ENCODE measurements at places on chromosomes 6 and 20.

- DNase-seq, result no peak
Observed at GRCh38 chr6:41598670-41599014, 39.6 kb upstream of the MDFI start.

DNA sequence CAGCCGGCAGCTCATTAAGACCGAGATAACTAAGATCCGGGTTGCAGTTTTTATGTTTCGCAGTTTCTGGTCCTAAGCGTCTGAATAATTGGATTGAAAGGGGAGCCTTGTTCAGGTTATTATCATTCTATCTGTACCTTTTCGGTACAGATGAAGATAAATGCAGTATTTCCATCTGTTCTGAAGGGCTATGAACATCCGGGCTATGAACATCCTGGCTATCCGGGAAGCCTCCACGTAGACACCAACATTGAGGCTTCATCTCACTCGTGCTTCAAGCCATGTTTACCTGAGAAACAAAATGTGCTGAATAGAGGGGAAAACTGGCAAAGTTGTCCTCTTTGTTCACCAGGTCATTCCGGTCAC, 399 bp upstream of the REPS1 start:
- DNase-seq, result no peak

- no peak for DNase-seq
Observed at GRCh38 chr6:7373739-7374138, 15.8 kb downstream of the CAGE1 start.

- no peak for DNase-seq
Observed at GRCh38 chr20:48786951-48787705, 40.7 kb downstream of the PREX1 start.

- DNase-seq, result no peak
Observed at GRCh38 chr20:38203337-38203980, 38.4 kb upstream of the TGM2 start.

DNA sequence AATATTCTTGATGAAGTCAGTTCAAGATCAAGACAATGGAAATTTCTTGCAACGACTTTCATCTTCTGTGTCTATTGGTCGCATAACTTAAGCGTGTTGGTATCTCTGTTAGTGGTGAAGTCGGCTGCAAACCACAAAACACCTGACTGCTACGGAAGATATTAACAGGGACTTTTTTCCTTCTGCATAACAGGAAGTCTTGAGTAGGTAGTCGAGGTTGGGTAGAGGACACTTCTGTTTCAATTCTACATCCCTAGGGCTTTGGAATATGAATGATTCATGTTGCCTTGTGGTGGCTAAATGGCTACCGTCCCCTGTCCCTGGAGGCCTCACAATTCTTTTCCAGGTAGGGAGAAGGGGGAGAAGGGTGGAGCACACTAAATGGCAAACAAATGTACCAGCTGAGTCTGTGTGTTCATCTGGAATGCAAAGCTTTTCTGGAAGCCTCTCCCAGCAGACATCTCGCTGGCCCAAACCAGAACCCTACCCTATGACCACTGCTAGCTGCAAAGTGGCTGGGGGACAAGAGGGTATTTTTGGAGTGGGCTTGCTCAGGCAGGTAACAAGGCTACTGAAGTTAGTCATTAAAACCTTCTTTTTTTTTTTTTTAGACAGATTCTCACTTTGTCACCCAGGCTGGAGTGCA, 34.6 kb upstream of the NKX2-2 start:
- DNase-seq, result no peak

- no peak for DNase-seq
Observed at GRCh38 chr6:148342350-148343046, at the start of gene SASH1. TSS of gene SASH1 (plus strand) at chr6:148342838. CDS start at chr6:148343068, 230 bp downstream.

GRCh38 chr6:41284726-41285125, 1.8 kb downstream of the TREM1 start:
- no peak for DNase-seq

DNA sequence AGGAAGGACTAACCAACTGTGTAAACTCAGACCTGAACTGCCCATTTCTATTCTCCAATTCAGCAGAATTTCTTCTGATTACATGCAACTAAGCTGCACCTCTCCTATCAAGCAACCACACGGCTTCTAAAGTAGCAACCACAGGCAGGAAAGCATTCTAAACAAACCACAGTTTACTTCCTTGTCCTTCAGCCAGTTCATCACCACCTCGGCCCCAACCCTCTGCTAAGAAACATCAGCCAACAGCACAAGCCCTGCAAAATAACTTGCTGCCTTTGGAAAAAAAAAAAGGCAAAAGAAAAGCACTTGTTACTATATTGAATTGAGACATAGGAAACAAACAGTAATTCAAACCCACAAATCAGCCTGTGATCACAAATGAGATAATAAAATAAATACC, 140.3 kb downstream of the NFATC2 start:
- DNase-seq, result no peak

DNA sequence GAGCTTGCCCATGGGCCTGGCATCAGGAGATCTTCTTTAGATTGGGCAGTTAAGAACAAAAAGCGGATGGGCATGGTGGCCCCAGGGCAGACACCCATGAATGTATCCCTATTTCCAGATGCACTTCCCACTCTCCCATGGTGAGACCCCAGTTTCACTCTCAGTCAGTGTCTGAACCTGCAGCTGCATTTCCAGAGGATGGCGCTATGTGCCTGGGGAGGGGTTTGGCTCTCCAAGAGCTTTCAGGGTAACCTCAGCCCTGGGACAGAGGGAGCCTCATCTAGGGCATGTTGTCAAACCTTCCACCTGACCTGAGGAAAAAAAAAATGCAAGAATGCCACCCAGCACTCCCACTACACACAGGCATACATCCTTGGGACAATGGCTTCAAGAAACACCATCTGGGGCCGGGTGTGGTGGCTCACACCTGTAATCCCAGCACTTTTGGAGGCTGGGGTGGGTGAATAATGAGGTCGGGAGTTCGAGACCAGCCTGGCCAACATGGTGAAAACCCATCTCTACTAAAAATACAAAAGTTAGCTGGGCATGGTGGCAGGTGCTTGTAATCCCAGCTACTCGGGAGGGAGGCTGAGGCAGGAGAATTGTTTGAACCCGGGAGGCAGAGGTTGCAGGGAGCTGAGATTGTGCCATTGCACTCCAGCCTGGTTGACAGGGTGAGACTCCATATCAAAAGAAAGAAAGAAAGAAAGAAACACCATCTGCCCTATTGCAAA, 1.9 kb downstream of the CST9L start:
- DNase-seq, result no peak

GRCh38 chr6:45920819-45921511, 94.7 kb downstream of the CLIC5 start:
- DNase-seq, result no peak

GRCh38 chr6:167079853-167080297, 43.0 kb upstream of the CCR6 start:
- DNase-seq, result no peak

DNA sequence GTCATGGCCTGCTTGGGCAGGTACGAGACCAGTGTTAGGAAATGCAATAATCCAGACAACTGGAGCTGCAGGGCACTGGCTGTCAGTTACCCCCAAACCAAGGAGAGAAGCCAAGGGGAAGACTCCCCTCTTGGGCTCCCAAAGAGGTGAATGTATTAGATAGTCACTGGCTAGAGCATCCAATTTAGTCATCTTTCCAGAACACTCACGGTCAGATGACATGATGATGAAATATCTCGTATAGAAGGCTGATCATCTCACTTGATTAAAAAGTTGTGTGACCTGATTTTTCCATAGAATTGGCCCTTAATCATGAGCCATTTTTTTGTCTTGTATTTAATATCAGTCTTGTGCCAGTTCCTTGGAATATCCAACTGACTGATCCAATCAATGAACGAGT, 40.7 kb downstream of the SLC22A3 start:
- DNase-seq, result no peak

DNA sequence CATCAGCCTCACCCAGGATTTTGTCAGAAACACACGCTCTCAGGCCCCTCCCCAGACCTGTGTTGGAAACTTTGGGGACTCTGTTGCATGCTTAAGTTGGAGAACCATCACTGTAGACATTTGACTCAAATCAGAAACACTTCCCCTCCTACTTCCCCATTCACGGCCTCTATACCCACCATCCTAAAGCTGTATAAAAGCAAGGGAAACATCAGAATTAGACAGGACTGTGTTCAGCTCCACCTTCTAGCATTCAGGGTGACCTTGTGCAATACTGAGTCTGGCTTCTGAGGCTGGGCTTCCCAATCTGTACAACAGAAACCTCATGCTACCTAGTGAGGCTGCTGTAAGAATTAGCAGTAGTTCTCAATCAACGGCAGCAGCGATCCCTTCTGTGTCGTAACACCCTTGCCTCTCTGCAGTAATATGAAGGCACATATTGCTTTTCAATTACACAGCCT, 252.3 kb downstream of the LY86 start:
- no peak for DNase-seq

GRCh38 chr6:98627129-98627775, 207.1 kb upstream of the POU3F2 start:
- DNase-seq, result no peak

DNA sequence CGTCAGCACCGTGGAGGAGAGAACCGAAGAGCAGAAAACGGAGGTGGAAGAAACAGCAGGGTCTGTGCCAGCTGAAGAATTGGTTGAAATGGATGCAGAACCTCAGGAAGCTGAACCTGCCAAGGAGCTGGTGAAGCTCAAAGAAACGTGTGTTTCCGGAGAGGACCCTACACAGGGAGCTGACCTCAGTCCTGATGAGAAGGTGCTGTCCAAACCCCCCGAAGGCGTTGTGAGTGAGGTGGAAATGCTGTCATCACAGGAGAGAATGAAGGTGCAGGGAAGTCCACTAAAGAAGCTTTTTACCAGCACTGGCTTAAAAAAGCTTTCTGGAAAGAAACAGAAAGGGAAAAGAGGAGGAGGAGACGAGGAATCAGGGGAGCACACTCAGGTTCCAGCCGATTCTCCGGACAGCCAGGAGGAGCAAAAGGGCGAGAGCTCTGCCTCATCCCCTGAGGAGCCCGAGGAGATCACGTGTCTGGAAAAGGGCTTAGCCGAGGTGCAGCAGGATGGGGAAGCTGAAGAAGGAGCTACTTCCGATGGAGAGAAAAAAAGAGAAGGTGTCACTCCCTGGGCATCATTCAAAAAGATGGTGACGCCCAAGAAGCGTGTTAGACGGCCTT, 41.6 kb downstream of the ZBTB2 start:
- no peak for DNase-seq

GRCh38 chr6:9307786-9308185, 872.4 kb upstream of the SLC35B3 start:
- DNase-seq, result no peak

GRCh38 chr6:29466241-29466640, 9.3 kb downstream of the OR2H1 start:
- DNase-seq, result no peak

DNA sequence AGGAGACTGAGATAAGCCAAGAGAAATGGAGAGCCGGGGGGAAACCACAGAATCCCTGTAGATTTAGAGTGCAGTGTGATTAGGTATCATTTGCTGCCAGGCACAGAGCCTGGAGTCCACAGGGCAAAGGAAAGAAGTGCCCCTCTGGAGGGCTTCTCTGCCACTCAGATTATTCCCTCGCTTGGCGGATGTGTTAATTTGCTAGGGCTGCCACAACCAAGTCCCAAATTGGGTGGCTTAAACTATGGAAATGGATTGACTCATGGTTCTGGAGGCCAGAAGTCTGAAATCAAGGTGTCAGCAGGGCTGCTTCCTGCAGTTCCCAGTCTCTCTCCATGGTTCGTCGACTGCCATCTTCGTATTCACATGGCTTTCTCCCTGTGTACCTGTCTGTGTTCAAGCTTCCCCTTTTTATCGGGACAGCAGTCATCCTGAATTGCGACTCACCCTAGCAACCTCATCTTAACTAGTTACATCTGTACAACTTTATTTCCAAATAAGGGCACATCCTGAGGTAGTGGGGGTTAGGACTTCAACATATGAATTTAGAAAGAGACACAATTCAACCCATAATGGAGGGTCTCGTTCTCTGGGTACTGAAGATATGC, 122.2 kb downstream of the ANKRD60 start:
- DNase-seq, result no peak

DNA sequence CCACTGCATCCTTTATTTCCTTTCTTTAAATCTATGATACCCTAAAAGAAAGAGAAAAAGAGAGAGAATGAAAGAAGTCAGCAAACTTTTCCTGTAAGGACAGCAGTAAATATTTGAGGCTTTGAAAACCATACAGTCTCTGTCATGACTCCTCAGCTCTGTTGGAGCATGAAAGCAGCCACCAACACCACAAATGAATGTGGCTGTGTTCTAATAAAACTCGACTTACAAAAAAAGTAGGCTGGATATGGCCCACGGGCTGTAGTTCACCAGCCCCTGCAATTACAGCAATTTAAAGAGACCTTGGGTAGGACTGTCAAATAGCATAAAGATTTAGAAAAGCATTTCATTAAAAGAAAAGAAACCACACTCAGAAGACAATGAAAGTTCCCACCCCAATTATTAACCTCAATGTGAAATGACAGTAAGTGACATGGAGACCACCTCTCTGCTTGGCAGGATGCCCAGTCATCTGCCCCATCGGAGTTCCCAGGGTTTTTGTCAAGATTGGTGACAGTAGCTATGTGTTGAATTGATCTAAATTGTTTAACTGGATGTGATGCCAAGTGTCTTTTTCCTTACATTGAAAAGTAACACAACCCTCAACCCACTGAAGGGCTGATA, 50.9 kb downstream of the TNFRSF21 start:
- DNase-seq, result no peak

- DNase-seq, result no peak
Observed at GRCh38 chr6:17633465-17634188, 33.5 kb downstream of the FAM8A1 start.

- no peak for DNase-seq
Observed at GRCh38 chr20:63735859-63736718, at the start of gene LIME1. TSS of gene LIME1 (plus strand) at chr20:63736664. CDS start at chr20:63737550, 886 bp downstream.

GRCh38 chr6:157763129-157763903, 59.7 kb upstream of the SNX9 start:
- DNase-seq, result peak; percentile 36

DNA sequence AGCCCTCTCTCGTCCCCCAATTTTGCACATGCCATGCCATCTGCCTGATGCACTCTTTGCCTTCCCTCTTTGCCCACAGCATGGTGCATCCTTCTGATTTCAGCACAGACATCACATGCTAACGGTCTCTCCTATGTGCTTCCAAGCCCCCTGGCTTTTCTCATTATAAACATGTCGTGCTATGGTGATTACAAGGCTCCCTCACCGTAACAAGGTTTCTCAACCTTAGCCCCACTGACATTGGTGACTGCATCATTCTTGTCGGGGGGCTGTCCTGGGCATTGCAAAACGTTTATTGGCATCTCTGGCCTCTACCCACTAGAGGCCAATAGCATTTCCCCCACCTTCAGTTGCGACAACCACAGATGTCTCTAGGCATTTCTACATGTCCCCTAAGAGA, 187.2 kb downstream of the TFAP2C start:
- DNase-seq, result no peak

DNA sequence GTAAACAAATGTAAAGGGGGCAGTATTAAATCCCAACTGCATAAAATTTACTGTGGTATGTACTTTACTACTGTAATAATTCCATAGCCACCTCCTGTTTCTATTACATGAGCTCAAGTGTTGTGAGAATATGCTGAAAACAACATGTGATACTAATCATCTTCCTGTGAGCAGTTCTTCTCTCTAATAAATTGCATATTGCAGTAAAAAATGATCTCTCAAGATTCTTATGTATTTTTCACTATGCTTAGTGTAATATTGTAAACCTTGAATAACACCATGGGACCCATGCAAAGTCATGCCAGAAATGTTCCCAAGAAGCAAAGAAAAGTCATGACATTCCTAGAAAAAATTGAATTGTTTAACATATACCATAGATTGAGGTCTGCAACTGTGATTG, 133.0 kb upstream of the ATXN1 start:
- DNase-seq, result no peak

- DNase-seq, result peak; percentile 33
Observed at GRCh38 chr6:150600301-150601017, 774 bp downstream of the PLEKHG1 start.
